Stimulated activated CD4-positive, alpha-beta T cell treated with anti-CD3 and anti-CD28 coated beads, Interleukin-2, amount 100 ng/mL, for 48 hours (primary cell): ENCODE measurements at places on chromosomes 1 and 21.

- no peak for DNase-seq
These were observed 42.0 kb upstream of the ADARB1 start for GRCh38 chr21:45032332-45032731.

GRCh38 chr1:197786280-197786679 is 11.0 kb upstream of the DENND1B start:
- DNase-seq: no peak

GRCh38 chr1:56225964-56226815 is 353.2 kb downstream of the PLPP3 start:
- DNase-seq: no peak

DNA sequence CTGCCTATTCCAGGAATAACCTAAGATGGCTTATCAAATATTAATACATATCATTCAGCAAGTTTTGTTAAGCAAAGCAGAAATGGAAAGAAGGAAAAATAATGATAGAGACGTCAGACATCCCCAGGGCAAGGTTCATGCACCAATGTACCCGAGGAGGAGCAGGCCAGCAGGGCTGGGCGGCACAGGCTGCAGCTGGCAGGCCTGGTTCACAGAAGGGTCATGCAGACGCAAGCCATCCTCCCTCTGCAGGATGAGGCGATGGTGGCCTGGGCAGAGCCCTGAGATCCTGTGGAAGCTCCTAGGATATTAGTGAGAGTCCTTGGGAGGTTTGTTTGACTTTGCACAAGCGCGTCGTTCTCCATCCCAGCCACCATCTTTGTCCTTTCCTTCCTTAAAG is 30.0 kb downstream of the BATF3 start:
- DNase-seq: no peak
